Right lung (tissue), 10 donors: ENCODE measurements at places on chromosomes 16 and 17. TPM values are rescaled to one million over a fixed set of nuclear protein-coding genes. Genes with fewer than 3 reads are reported as not detected.

- no peak for DNase-seq
Measured at GRCh38 chr16:70648606-70649005, 2.2 kb downstream of the IL34 start.

GRCh38 chr17:38691154-38691553 lies 13.9 kb upstream of the MLLT6 start:
- DNase-seq, result no peak

Gene GAST
- not detected for polyA plus RNA-seq

GRCh38 chr17:29278692-29279091 lies 15.3 kb downstream of the NUFIP2 start:
- DNase-seq, result no peak
